KBM-7 (cell line): ENCODE measurements at places on chromosomes 12 and 14.

DNA sequence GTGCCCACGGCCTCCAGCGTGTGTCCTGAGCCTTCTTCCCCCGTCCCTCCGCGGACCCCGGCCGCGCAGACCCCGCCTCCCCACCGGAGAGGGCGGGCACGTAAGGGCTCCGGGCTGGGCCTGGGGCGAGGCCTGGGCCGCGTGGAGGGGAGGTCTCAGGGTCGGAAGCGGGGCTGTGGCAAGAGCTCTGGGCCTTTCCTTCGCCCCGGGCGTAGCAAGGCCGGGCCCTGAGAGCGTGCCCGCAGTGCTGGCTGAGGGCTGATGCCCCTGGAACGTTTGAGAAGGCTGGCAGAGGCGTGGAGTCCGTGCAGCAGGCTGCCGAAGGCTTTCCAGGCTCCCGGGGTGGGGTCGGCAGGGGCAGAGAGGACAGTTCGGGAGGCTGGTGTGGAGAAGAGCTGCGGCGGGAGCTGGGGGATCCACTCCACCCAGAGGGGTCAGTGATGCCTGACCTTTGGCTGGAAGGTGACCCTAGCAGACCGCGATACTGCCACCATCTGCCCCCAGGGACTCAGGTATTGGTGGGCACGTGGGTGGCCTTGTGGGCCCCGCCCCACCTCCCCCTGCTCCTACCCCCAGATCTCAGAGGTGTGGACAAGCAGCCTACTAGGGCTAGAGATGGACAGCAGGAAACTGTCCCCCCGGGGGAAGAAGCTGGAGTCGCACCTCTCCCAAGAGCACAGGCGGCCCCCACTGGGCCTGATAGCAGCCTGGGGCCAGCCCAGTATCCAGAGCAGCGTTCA is 558 bp downstream of the TEX22 start:
- DNase-seq = peak; percentile 52

- DNase-seq = peak; percentile 46
These were observed 17.9 kb upstream of the CAMKK2 start for GRCh38 chr12:121314431-121314830.

DNA sequence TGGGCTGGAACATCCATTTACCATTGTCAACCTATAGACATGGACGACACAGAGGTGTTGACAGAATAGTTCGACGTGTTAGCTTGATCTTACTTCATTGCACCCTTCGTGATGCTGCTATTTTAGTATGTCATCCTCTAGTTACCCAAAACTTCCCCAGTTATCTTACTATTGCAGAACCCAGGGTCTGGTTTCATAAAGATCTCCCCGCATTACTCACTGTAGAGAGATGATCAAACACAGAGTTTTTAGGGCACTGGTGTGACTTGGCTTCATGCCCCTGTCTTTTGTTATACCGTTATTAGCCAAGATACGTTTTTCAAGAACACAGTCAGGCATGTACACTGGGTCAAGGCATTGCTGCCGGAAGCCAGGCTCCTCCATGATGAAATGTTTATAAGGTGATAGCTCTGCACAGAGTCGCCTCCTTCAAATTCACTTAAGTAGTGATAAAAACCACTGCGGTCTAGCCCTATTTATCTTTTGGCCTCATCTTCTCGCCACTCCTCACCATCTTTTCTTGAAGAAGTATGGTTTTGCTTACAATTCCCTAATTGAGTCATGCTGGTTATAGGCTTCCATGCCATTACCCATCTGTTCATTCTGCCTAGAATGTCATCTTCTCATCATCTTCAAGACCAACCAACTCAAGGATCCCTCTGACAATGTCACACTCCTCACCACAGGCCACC is 1127.9 kb downstream of the VRK1 start:
- no peak for DNase-seq

DNA sequence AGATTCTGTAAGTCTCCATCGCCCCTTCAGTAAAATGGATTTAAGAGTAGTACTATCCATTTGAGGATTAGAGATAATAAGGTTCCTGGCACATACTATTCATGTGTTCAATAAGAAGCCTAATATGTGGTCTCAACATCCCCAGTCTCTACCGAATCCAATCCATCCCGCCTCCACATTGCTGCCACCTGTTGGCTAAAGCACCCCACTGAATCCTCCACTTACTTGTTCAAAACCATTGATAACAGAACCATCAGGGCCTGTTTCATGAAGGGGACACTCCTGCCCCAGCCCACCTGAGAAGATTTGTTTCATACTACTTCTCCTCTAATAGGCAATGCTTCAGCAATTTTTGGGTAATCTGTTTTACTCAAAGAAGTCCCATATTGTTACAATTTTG is 147.5 kb downstream of the SLC2A13 start:
- no peak for DNase-seq

- no peak for DNase-seq
These were observed 143.4 kb downstream of the CHST11 start for GRCh38 chr12:104600036-104600712.

DNA sequence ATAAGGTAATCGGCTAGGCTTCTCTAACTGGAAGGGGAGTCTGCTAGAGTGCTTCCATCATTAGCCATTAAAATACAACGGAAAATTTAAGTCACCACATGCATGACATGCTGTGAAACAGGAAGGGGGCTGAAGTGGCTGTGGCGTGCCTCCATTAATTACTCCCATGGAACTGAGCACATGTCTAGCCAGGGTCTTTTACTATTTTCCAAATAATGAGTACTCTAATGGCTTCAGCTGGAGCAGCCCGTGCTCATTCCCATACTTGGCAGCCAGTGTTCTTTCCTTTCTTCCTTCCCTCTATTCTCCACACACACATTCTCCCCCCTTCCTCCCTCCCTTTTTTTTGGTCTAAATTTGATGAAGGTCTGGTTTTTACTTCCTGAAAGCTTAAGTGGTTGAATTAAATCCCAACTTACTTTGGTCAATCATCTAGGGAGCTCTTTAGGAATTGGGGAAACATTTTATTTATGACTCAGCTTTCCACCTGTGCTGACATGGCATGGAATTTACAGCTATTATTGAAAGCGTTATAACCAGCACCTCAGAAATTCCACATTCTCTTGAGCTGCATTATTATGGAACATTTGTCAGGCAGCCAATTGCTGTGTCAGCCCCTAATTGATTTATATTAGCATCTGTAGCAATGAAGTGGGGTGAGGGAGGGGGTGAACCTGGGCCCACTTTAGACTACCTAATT is 72.3 kb downstream of the LRIG3 start:
- DNase-seq = no peak

DNA sequence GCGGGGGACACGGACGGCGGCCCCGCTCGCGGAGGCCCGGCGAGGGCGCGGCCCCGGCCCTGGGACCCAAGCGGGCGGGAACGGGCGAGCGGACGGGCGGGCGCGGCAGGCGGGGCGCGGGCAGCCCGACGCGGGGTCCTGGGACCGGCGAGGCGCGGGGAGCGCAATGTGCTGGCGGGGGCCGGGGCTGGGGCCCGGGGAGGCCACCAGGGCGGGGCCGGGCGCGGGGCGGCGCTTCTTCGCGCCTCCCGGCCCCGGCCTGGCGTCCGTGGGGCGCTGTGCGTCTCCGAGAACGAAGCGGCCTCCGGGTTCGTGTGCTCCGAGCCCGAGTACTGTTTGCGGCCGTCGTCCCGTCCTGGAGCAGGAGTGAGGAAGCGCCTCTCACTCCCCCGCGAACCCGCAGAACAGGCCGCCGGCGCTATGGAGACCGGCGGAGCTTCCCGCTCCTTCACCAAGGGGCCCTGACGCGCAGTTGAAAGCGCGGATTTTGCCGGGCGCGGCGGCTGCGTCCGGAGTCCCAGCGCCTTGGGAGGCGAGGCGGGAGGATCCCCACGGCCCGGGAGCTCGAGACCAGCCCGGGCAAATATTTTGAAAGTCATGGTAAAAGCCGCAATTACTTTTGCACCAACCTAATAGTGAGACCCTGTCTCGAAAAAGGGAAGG is 420 bp upstream of the ANKLE2 start:
- peak; percentile 92 for DNase-seq

DNA sequence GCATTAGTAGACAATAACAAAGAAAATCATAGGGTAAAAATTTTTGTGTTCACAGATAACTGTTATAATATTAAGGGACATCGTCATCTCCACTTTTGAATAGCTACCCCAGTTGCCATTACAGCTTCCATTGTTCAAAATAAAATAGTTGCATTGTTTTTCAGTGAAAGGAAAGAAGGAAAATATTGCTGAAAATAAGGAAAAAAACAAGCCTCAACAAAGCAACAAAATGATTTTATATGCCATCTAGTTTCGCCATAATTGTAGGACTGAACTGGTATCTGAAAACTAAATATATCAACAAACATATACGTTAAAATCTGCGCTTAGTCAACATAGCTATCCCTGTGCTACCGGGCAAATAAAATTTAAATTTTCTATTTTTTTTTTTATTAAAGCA is 3.3 kb downstream of the CDK17 start:
- DNase-seq = no peak

DNA sequence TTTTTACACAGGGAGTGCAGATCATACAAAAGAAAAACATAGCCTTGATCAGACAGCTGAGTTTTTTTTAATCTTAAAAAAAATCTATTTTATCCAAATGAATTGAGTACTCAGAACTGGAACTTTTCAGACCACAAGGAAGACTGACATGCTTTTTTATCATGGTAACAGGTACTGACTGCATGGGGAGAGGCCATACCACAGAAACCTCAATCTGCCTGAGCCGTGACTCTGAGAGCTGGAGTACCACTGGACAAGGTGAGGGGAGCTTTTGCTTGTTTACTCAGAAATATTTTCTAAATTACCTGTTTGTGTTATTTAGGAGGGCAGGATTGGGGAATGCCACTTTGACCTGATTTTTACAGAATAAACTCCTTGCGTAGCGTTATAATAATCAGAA is 143.9 kb downstream of the ALX1 start:
- no peak for DNase-seq

GRCh38 chr14:90060965-90061684 is 669 bp upstream of the KCNK13 start:
- DNase-seq = no peak

DNA sequence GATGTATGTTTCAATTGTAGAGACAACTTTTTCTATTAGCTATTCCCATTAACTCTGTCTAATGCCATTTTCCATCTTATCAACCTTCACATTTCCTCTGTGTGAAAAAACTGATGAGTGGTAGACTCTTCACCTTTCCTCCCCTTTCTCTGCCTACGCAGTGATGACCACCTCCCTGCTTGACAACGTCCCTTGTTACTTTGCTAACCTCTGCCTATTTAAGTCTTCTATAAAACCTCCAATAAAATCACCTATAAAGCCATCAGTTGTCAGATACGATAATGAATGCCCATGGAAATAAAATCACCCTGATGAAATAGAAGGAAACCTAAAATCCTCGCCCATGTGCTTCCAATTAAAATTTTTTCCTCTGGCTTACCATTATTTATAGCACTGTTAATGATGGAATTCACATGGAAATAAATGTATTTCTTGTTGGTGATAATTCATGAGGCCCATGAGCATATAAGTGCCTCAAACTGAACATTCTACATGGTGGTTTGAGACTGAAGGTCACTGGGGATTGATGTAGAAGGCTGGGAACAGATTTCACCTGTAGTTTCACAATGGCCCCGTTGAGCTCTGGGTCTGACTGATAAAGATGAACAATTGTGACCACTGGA is 1454.0 kb upstream of the SEL1L start:
- no peak for DNase-seq

- DNase-seq = peak; percentile 64
These were observed 19.6 kb downstream of the MLXIP start for GRCh38 chr12:122097927-122098756.

GRCh38 chr12:63815482-63815852 is 29.0 kb upstream of the SRGAP1 start:
- no peak for DNase-seq

DNA sequence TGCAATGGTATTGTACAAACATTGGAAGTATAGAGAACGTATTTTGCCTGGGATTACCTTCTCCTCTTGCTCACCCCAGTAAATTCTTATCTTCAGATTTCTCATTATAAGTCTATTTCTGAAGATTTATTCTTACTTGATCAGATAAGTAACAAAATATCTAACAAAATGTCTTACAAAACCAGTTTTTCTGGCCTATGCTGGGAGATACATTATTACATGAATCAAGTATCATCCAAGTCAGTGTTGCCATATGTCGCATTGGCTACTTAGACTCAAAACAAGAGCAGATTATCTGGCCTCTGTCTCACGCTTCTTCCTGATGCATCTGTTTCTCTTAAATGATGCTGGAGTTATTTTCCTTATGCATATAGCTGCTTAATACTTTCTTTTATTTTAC is 408.5 kb downstream of the CCER1 start:
- no peak for DNase-seq

- DNase-seq = no peak
These were observed 17.4 kb upstream of the COL2A1 start for GRCh38 chr12:48021485-48022179.

GRCh38 chr12:7114008-7114407 is 5.0 kb upstream of the C1RL start:
- no peak for DNase-seq

GRCh38 chr14:94018308-94018707 is 7.8 kb upstream of the OTUB2 start:
- no peak for DNase-seq

DNA sequence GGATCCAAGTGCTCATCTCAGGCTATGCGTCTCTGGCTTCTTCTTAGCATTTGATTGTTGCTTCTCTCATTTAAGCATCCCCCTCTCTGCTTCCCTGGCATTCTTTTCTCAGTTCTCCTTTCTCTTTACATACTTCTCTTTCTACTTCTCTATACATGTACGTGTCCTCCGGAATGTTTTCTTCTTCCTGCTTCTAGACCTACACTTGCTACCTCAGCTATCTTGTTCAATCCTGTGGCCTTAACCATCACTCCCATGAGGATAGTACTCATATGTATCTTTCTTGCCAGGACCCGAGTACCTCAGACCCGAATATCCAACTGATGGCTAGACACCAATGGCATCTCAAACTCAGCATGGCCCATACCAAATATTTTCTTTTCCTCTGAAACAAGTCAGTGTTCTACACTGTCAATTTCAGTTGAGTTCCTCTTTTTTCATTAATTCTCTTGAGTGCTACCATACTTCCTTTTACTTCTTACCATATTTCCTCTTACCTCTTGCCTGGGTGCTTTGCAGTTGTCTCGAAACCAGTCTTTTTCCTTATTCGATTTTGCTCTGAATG is 115.1 kb upstream of the SLC38A2 start:
- peak; percentile 81 for DNase-seq

GRCh38 chr12:93924367-93924766 is 224.0 kb upstream of the PLXNC1 start:
- DNase-seq = no peak

GRCh38 chr12:107058190-107058589 is 35.2 kb downstream of the CRY1 start:
- no peak for DNase-seq
